ENCODE measurements at places on chromosomes 1 and 21.

DNA sequence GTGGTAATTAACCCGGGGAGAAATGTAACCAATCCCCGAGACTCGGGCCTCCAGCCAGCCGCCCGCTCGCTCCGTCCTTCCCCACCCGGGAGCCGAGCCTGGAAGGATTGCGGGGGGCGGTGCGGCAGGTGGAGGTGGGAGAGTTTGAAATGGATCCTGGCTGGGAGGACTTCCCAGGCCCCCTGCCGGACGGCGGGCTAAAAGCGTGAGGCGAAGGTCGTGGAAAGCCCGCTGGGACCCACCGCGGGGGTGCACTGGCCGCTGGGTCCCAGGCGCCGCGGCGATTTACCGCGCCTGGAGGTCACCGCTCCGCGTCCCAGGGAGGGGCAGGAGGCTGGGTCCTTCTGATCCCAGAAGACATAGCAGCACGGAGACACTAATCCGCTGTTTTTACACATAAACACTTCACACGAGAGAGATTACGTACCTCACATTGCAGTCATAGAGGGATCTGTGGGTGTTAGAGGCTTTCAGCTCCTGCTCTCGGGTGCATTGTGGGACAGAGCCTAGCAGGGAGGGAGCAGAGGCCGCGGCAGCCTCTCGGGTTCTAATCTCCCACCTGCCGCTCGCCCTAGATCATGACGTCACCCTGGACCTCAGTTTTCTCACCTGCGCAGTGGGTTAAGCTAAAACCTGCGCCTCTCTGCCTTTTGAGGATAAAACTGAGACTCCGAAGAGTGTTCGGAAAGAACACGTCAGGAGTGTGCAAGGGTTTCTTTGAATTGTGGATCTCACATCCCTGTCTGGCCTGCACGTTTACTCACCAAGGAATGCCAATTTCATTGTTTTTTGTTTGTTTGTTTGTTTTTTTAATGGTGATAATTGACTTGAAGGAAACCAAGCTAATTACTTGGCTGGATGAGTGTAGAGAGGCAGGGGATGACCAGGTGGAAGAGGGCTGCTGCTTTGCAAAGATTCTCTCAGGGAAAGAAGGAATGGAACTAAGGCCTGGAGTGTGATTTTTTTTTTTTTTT lies 17.1 kb upstream of the TMEM9 start:
- DNase-seq = peak; percentile 41

DNA sequence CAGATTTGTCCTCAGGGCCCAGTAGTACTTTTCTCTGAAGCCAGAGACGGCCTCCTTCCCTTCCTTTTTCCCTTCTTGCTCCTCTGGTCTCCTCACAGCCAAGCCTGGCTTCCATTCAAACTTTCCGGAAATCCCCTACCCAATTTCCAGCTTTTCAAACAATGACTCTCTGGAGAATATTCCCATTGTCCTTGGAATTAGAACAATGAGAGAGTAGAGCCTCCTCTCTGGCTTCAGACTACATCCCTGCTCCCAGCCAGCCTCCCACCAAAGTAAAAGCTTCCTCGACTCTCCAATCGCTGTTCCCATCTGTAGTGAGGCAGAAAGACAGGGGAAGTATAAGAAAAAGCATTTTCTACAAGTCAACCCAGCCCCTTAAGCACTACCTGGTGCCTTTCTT lies 77.7 kb upstream of the SOX13 start:
- no peak for DNase-seq

- DNase-seq = no peak
These were observed 20.9 kb downstream of the LACTBL1 start for GRCh38 chr1:22951796-22952195.

GRCh38 chr1:64042331-64043100 lies 160.9 kb upstream of the UBE2U start:
- DNase-seq = no peak

- no peak for DNase-seq
These were observed 7.4 kb downstream of the EIF2D start for GRCh38 chr1:206604861-206605260.

- DNase-seq = no peak
These were observed 83.9 kb downstream of the BCAR3 start for GRCh38 chr1:93597709-93598108.

GRCh38 chr1:116243333-116244054 lies 129.6 kb upstream of the ATP1A1 start:
- no peak for DNase-seq

DNA sequence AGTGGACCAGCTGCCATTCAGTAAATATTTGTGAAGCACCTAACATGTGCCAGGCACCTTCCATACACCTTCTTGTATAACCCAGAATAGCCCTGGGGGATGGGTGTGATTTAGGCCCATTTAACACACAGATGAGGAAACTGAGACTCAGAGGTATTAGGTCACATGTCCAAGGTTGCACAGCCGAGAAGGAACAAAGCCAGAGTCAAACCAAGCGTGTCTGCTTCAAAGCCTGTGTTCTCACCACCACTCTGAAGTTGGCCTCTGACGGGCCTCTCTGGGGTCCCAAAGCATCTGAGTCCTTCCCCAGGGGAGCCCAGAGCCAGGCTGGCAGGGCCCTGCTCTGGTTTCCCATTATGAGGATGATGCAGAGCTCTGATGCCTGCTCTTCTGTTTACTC lies 65.1 kb downstream of the LACTBL1 start:
- no peak for DNase-seq

DNA sequence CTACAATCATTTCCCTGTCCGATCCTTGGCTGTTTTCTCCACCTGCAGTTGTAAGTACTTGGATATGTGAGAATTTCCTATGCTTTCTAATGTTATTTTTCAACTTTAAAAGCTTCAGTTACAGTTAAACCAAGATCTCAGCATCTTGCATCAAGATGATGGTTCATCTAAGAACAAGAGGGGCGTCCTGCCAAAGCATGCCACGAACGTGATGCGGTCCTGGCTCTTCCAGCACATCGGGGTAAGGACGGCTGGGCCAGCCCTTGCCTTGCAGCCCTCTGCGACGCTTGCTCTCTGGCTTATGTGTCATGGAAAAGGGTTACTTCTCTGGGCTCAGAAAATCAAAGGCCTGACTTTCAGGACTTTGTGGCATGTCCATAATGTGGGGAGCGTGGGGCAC lies 46.8 kb downstream of the PKNOX1 start:
- no peak for DNase-seq

DNA sequence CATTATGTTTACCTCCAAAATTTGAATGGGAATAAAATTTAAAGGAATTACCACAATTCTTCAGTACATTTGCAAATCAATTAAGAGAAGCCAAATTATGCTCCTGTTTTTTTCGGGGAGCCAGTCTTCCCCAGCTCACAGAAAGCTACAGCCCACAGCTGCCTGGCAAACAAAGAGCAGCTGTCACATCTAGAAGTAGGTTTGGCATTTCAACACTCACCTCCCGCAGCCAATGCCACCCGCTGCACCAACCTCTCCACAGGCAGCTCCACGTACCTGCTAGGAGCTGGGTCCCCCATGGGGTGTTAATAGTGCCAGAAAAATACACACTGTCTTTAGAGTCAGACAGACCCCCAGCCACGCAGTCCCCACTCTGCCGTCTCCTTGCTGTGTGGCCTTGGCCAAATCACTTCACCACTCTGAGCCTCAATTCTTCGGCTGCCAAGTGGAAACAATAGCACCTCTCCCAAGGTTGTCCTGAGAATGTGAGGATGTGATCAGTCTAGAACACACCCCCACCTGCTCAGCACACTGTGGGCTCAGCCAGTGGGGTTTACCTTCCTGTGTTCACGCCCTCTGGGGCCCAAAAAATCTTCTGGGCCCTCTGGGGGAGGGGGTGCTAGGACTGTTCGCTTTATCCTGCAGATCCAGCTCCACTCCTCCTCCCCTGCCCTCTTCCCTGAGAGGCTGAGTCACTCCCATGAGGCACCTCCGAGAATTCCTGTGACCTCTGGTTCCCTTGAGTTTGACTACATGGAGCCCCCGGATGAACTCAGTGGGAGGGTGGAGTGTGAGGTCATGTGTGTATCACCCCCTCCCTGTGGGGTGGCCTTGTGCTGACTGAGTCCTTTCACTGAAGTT lies 204.3 kb upstream of the GRIK3 start:
- no peak for DNase-seq

- DNase-seq = no peak
These were observed 37.6 kb downstream of the CENPF start for GRCh38 chr1:214640431-214641213.

DNA sequence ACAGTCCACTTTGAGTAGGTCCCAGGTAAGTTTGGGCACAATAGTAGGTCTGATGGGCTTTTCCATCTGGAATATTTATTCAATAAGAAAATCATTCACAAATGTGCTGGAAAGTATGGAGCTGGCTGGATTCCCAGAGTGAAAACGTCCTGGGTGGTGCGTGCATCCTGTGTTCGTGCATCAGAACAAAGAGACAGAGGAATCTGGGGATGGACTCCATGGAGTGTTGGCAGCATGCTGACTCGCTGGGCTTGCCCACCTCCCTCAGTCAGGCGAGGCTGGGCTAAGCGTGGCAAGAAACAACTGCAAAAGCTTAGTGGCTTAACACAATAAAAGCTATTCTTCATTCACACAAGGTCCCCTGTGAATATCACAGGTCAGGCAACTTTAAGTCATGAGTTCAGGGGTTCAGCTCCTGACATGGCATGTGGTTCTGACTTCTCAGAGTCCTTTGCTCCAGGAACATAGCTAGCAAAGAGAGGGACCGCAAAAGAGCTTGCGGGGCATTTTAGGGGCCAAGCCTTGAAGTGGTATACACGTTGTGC lies 151.6 kb upstream of the ZNF644 start:
- DNase-seq = no peak

DNA sequence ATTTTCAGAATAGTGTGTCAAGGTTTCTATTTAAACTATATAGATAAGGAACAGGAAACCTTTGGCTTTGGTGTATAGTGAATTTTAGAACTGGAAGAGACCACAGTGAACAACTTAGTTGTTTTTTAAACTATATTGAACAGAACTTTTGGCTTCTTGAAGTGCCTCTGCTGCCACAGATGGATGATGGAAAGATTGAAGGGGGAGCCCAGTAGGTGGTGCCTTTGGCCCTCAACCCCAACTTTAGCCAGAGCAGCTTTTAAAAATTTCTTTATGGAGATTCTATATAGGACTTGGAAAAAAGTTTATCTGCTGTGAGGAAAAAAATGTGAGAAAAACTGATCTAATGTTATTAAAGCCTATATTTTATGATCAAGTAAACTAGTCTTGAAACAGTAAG lies 50.2 kb downstream of the SWT1 start:
- DNase-seq = no peak

DNA sequence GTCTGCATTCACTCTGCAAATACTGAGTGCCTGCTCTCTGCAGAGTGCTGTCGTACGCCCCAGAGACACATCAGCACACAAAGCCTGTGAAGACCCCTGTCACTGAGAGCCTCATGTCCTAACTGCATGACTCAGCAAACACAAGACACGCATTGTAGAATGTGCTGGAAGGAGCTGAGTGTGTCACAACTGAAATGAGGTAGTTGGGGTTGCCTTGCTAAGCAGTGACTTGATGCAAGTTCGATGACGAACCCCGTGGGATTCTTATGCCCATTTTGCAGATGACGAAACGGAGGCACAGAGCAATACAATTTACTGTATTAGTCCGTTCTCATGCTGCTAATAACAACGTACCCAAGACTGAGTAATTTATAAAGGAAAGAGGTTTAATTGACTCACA lies 65.1 kb downstream of the RIPK4 start:
- DNase-seq = no peak

- no peak for DNase-seq
These were observed 61.7 kb downstream of the MDM4 start for GRCh38 chr1:204577794-204578478.

DNA sequence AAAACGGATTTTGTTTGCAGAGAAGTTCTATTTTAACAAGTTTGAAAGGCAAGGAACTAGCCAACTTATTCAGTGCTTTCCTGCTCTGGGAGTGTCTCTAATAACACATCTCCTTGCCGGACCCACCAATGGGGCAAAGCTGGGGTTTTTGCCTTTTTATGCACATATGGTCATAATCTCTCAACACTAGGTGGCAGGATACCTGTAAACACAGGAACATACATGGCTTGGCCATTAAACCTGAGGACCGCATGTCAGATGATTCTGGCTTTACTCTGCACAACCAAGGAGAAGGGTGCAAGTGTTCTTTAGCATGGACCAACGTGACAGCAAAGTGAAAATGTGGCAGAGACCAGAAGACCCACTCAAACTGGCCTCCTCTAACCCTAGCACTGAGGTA lies 4.9 kb downstream of the TMEM9 start:
- DNase-seq = no peak

GRCh38 chr21:46422636-46423241 lies 36.0 kb upstream of the DIP2A start:
- no peak for DNase-seq

- no peak for DNase-seq
These were observed 52.7 kb downstream of the PKN2 start for GRCh38 chr1:88736633-88737248.

- no peak for DNase-seq
These were observed 375.4 kb downstream of the COL11A1 start for GRCh38 chr1:102732927-102733326.

- no peak for DNase-seq
These were observed 33.1 kb upstream of the C1orf146 start for GRCh38 chr1:92184632-92185031.

GRCh38 chr1:25042331-25043227 lies 112.5 kb upstream of the RUNX3 start:
- no peak for DNase-seq

- no peak for DNase-seq
These were observed 37.7 kb upstream of the COL6A1 start for GRCh38 chr21:45943630-45944540.

- DNase-seq = no peak
These were observed 161.6 kb downstream of the LRRC40 start for GRCh38 chr1:70043804-70044203.

DNA sequence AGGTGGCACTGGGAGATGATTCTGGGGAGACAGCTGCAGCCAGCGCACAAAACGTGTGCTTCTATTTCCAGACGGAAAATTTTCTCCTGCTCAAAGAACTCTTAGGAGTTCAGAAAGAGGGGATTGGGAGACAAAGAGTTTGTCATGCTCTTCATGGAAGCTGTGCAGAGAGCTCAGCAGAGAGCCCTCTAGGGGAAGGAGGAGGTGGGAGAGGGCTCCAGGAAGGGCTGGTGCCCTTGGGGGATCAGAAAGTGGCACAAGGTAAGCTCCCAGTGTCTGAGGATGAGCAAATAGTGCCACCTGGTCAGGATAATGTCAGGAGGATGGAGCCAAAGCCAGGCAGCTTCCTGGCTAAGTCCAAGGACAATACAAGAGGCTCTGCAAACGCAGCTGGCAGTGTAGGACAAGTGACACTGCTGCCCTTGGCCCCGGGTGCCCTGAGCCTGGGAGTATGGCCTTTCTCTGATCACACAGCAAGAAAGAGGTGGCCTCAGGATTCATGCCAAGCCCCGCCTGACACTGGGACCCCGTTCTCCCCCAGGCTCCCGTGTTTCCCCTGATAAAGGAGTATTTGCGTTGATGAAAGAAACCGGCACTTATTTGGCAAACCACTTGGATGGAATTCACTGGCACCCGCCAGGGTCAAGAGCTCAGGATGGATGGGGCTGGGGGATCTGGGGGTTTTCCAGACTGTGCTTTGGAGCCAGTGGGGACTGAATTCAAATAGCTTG lies 254.0 kb downstream of the PTPRU start:
- no peak for DNase-seq

DNA sequence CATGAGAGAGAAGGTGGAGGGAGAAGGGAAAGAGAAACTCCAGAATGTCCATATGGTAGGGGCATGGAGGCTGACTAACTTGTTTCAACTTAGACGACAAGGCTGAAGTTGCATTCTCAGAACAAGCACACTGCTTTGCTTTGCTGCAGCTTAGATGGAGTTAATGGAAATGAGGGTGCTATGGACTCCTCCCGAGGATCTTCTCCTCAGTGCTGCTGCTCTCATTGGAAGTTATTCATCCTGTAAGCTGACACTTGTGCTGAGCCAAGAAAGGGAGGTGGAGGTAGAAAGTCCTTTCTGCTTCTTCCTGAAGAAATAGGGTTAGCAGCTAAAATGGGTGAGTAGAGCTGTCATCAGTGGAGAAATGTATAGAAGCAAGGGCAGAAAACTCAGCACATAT lies 215.3 kb downstream of the SEC16B start:
- DNase-seq = no peak
